Mucosa of gallbladder (tissue), 1 donor: ENCODE measurements at places on chromosomes 3 and 15.

GRCh38 chr3:70291097-70291482 lies 21.3 kb downstream of the MDFIC2 start:
- DNase-seq = no peak

DNA sequence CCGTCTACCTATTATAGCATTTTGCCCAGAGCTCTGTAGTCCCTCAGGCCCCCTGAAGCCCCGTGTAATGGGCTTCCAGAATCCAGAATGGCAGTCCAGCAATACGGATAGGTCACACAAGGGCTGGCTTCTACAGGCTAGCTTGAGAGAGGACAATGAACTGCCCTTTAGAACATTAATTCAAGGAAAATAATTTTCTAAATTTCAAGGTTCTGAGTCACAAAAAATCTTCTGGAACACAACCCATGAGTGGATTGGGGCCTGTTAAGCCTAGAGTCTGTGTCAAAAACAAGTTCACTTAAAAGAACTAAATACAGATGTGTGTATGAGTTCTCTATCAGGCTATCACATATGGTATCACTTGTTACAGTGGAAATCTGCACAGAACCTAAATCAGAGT lies 28.8 kb downstream of the DCP1A start:
- DNase-seq = no peak

GRCh38 chr3:48536116-48536515 lies 20.5 kb downstream of the PFKFB4 start:
- no peak for DNase-seq

DNA sequence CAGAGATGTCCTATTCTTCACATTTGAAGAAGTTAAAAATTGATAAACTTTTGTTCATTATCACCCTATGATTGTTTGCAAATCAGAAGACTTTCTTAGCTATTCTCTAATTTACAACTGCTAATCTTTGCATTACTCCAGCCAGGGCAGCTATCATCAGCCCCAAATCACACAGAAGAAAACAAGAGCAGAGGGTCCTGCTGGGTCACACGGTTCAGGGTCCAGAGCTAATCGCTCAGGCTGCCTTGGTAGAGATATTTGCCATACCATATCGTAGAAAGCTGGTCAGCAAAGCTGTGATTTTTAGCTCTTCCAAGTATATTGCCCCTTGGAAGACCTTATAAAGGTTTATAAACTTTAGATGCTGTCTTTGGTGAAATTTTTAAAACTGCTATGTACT lies 181.4 kb downstream of the MAGI1 start:
- no peak for DNase-seq

GRCh38 chr3:16468336-16469098 lies 45.0 kb downstream of the RFTN1 start:
- no peak for DNase-seq

DNA sequence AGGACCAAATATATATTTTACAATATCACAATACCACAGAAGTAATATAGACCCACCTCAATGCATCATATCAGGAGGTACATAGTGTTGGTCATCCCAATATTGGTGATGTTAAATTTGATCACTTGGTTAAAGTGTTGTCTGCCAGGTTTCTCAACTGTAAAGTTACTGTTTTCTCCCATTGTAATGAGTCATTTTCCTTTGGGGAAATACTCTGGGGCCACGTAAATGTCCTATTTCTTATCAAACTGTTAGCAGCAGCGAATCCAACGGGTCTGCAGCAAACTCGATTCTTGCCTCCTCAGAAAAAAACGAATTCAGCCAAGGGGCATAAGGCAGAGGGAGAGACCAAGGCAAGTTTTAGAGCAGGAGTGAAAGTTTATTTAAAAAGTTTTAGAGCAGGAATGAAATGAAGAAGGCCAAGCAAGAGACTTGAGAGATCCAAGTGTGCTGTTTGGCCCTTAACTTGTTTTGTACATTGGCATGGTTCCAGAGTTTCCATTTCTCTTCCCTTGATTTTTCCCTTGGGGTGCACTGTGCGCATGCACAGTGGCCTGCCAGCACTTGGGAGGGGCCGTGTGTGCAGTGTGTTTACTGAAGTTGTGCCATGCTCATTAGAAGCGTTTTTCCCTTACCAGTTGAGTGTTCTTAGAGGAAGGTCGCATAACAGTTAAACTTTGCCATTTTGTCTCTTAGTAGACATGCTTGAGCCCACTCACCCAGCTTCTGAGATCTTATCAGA lies 512.5 kb downstream of the AGBL1 start:
- no peak for DNase-seq

- no peak for DNase-seq
Measured at GRCh38 chr3:36561601-36562000, 181.3 kb downstream of the STAC start.

DNA sequence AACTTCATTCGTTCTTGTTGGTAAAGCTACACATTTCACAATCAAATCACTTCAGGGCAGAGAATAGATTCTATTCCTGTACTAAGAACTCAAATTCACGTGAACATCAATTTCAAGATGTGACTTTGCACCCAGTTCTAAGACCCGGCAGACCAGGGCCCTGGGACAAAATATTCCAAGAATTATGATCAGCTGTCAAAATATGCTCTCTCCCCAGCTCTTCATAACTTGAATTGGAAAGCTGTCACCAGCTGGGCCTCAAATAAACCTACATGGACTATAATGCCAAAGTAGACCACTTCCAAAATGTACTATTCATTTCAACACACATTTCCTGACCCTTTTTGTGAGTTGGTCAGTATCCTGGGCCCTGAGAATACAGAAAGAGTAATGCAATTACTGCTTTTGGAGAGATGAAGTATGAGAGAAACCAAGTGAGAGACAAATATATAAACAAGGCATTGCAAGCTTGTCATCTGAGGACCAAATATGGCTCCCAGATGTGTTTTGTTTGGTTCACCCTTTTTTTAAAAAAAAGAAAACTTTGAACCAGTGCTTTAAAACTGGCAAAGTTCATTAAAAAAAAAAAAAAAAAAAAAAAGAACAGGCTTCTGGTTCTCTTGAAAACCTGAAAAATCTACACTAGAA lies 14.9 kb downstream of the MAGI1 start:
- no peak for DNase-seq

- DNase-seq = no peak
Measured at GRCh38 chr3:151016478-151016795, 43.9 kb upstream of the CLRN1 start.

DNA sequence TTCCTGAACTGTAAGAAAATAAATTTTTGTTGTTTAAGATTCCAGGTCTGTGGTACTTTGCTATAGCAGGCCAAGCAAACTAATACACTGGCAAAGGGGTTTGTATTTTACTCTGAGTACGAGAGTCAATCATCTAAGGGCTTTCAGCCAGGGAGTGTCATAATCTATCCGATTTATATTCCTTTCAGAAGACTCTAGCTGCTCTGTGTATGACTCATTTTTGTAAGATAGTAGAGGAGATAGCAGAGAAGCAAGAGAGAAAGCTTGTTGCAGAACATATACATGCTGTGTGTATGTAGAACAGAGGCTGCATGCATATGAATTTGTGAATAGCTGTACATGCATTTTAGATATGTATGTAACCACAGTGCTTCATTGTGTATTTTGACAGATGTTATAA lies 577.9 kb upstream of the EPHA6 start:
- DNase-seq = no peak

GRCh38 chr3:16790432-16791400 lies 94.0 kb upstream of the PLCL2 start:
- DNase-seq = no peak

DNA sequence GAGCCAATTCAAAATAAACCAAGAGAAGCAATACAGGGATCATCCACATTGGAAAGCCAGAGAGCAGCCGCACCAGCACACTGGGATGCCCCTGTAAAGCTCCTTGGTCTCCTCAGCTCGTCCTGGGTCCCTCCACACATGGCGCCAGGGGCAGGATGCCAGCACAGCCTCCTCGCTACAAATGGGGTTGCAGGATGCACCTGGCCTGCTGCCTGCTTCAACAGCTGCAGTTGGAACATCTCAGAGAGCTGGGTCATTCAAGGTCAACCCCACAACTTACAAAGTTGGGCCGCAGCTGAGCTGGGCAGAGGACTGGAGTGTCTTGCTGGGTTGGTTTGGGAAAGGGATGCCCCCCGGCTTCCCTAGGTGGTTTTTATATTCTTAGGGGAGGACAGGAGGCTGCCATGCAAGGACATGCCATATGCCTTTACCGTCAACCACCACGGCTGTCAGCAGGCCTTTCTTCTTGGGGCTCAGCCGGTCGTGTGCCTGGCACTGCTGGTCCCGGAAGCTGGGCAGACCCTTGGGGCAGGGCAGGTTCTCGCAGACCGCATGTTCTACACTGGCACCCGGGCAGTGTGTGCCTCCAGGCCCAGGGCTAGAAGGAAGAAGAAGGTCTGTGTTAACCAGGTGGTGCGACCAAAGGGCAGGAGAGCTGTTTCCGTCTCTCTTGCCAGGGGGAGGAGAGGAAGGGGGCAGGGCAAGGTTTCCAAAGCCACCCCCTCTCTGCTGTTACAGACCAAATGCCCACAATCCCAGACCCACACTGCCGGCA lies 225.2 kb downstream of the ADAMTS17 start:
- no peak for DNase-seq

- DNase-seq = no peak
Measured at GRCh38 chr3:16067837-16068471, 106.5 kb upstream of the GALNT15 start.

GRCh38 chr3:69484507-69485393 lies 98.9 kb upstream of the FRMD4B start:
- DNase-seq = no peak

DNA sequence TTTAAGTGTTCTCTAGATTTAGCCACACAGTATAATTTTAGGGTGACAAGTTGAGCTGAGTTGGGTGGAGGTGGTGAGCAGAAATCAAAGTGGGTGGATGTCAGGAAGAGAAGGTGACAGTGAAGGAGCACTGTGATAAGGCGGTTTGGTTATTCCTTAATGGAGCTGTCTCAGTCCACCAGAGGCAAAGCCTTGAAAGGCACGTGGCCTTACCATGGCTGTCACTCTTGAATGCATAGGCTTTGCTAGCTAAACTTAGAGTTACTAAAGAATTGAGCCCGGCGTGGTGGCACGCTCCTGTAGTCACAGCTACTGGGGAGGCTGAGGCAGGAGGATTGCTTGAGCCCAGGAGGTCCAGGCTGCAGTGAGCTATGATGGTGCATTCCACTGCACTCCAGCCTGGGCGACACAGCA lies 560 bp upstream of the TTLL13 start:
- DNase-seq = no peak

- no peak for DNase-seq
Measured at GRCh38 chr15:38197553-38197952, 55.1 kb upstream of the SPRED1 start.

DNA sequence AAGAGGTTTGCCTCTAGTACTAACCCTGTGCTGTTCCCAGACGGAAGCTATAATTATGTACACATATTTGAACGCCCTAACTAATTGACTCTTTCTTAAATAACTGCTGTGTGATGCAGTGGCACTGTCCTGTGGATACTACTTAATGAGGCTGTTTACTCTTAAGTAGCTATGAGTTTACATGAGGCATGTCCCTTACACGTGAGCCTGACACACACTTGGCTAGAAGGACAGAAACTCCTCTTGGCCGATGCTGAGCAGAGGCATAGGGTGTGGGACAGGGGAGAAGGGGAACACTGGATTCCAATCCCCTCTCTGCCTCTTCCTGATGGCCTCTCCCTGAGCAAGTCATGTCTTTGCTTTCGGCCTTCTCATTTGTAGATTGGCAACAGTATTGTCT lies 21.9 kb downstream of the EHD4 start:
- no peak for DNase-seq

GRCh38 chr3:79140708-79141107 lies 627.1 kb downstream of the ROBO1 start:
- DNase-seq = no peak
